ENCODE measurements at places on chromosomes 7 and 10. TPM values are rescaled to one million over a fixed set of nuclear protein-coding genes. Genes with fewer than 3 reads are reported as not detected.
A peak's percentile ranks its signal among the peaks of the same experiment; 100 is the strongest.

DNA sequence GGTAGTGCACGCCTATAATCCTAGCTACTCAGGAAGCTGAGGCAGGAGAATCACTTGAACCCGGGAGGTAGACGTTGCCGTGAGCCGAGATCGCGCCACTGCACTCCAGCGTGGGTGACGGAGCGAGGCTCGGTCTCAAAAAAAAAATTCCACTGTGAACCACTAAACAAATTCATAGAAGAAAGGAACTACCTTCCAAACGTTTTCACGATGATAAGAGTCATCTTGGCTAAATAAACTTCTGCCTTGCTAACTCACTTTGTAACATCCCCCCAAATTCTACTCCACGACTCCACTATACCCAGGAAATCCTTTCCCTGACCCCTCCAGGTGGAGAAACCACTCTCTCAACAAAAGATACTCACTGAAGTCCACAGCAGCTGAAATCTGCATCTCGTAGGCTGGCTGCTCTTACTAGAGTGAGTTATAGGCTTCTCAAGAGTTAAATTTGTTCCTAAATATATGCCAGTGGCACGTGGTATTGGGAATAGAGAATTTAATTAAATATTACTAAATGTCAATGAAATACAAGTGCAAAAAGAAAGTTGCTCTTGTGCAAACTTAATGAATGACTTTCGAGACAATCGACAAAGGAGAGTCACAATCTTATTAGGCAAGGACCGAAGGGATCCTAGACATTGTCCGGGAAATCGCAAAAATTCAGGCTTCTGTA lies 1.6 kb upstream of the GTF2I start:
- no peak for DNase-seq

- no peak for DNase-seq
Observed at GRCh38 chr10:70494536-70494935, 16.0 kb downstream of the PALD1 start.

- no peak for DNase-seq
Observed at GRCh38 chr10:92667078-92667477, 22.7 kb upstream of the HHEX start.

Gene SRI
- total RNA-seq, result 176 TPM

DNA sequence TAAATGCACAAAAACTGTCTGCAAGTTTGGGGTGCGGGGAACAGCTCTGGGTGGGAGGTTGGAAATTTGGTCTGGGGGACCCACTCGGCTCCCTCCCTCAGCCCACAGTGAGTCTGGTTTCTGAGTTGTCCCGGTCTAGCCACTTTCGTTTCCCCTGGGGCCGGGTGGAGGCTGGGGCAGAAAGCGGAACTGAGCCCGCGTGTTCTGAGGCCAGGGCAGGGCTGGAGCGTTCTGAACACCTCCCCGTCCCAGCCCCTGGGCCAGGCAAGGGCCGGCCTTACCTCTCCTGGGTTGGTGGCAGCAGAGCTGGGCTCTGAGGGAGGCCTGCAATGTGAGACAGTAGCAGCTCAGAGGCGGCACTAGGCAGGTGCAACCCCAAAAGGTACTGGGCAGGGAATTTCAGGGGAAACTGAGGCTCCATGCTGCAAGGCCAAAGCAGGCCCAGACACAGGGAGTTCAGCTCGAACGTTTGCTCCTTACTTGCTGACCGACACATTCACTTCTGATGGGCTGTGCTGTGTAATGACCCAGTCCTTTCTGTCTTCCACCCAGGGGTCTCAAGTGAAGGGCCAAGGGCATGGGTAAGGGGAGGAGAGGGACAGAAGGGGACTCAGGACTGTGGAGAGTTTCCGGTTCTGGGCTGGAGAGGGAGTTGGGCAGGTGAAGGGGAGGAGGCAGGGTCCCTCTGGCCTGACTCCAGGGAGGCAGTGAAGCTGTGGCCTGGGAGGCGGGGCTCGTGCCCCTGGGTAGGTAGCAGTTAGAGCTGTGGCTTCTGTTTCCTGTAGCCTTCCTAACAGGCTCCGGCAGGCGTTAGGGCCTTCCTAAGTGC lies 3.0 kb downstream of the IRF5 start:
- no peak for DNase-seq

DNA sequence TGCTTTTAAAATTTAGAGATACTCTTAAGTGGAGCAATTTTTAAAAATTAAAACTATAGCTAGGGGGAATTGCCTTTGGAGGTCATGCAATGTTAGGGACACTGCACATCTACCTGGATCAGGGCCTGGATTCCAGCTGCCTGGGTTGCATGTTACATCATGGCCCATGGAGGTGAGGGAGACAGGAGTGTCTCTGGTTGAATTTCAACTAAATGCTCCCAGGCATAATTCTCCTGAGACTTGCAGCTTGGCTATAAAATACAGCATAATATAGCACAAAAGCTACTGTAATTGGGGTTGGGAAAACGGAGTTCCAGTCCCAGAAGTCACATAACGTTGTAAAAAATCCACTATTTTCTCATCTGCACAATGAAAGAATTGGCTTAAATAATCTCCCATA lies 782.5 kb downstream of the LRMDA start:
- DNase-seq, result no peak

- DNase-seq, result no peak
Observed at GRCh38 chr10:110485541-110485940, 12.2 kb upstream of the DUSP5 start.

DNA sequence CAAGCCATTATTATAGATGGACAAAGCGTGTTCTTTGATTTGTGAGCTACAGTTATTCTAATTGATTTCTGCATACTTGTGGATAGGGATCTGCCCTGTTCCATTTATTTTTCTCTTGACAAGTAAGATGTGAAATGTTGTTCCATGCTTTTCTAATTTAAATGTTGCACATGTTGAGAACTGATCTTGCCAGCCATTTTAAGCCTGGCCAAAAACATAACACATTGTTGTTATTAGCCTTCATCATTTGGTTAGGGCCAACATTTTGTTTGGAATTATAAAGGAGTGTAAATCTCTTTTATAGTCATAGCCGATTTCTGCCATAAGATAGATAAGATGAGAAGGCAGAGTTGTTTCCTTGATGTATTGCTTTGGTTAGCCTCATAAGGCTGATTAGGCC lies 117.0 kb downstream of the WNT2 start:
- no peak for DNase-seq

GRCh38 chr10:116477986-116478664 lies 50.5 kb downstream of the PNLIPRP3 start:
- no peak for DNase-seq

- DNase-seq, result no peak
Observed at GRCh38 chr10:132176623-132177500, 9.9 kb upstream of the DPYSL4 start.

DNA sequence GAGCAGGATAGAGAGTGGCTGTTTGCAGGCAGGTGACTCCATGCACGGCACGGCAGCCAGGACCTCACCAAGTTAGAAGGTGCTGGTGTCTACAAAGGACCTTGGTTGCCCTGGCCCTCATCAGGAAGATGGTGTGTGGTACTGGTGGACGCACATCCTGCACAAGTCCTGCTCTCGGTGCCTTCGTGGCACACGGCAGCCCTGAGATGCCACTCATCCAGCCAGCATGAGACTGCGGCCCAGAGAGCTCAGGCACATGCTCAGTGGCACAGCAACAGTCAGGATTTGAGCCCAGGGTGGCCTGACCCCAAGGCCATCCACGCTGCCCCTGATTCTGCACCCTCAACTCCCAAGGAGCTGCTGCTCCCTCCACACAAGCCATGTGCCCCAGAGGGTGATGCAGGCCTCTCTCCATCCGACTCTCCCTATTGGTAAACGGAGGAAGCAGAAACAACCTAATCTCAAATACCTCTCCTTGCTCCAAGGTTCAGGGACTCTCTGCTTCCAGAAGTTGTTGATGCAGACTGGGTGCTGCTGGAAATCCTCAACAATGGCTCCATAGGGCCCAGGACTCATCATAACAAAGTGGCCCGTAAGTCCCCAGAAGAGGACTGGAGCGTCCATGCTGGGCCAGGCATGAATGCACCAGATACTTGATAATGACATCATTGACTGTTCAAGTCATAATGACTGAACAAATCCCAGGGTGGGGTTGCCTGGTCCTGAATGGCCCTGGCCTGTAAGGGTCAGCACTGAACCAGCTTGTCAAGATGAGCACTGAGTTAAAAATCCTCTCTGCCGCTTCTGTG lies 93.6 kb downstream of the ARHGAP22 start:
- no peak for DNase-seq

Gene ACTL6B
- total RNA-seq, result not detected

GRCh38 chr10:113287592-113287991 lies 265.3 kb upstream of the HABP2 start:
- DNase-seq, result no peak

Gene ARMC3
- total RNA-seq, result not detected

Gene STAG3
- total RNA-seq, result 2.5 TPM

Gene PHKG1
- 0.39 TPM for total RNA-seq

DNA sequence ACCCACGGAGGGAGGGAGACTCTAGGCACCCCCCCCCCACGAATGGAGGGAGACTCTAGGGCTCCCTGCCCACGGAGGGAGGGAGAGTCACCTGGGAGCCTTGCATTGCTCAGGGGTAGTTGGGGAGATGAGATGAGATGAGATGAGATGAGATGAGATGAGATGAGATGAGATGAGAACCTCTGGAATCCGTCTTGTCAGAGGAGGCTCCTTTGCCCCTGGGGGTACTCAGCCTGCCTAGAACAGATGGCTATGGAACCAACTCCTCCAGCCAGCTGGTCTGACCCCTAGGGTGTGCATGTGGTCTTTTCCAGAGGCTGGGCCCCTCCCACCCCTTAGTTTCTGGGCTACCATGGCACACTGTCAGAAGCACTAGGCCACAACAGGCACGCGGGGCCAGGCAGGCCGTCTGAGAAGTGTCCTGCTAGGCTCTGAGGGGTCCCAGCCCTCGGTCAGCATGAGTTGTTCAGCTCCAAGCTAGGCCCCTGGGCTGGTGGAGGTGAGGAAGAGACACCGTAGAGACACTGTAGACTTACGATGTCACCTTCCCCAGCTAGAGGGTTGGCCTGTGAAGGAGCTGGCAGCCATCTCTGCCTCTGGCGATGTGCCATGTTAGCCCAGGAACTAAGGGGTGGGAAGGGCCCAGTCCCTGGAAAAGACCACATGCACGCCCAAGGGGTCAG lies 8.8 kb downstream of the TSPAN15 start:
- no peak for DNase-seq

GRCh38 chr10:33233221-33233620 lies 101.2 kb downstream of the NRP1 start:
- no peak for DNase-seq

Gene ADRA2A
- 0.10 TPM for total RNA-seq

DNA sequence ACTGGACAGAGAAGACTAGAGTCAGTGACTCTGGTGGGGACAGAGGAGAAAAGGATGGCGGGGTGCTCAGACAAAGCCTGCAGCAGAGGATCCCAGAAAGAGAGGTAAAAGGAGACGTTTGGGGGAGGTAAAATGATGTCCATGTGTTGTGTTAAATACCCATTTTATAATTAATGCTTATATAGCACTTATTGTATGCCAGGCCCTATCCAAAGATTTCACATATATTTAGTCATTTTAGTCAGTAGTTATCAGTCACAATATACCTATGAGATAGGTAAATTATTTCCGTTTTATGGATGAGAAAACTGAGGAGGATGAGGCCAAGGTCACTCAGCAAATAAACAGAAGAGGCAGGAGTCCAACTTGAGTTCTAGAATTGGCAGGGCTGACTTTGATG lies 144.6 kb upstream of the SEMA3E start:
- DNase-seq, result no peak

DNA sequence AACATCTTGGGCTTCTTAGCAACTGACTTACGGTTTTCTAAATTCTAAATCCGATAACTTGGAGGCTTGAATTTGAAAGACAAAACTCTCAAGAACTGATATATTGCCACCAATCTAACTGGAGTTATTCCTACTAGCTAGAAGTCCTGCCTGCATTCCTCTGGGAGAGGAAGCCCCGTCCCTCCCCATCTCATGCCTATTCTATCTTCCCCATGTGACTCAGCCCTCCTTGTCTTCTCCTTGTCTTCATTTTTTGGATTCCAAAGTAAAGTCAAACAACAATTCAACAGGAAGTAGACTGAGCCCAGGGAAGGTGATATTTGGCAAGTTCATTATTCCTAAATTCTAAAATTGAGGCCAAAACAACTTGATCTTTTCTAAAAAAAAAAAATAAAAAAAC lies 587.7 kb downstream of the KCNMA1 start:
- DNase-seq, result no peak

Gene IQUB
- 0.39 TPM for total RNA-seq

Gene SORBS1
- total RNA-seq, result 2.1 TPM

- DNase-seq, result no peak
Observed at GRCh38 chr10:21141946-21142492, 244.9 kb upstream of the NEBL start.

- peak; percentile 63 for DNase-seq
Observed at GRCh38 chr7:85529831-85530230, 343.0 kb upstream of the SEMA3D start.

- no peak for DNase-seq
Observed at GRCh38 chr7:103718482-103719061, 270.9 kb downstream of the RELN start.

Gene TMEM130
- total RNA-seq, result 0.12 TPM

DNA sequence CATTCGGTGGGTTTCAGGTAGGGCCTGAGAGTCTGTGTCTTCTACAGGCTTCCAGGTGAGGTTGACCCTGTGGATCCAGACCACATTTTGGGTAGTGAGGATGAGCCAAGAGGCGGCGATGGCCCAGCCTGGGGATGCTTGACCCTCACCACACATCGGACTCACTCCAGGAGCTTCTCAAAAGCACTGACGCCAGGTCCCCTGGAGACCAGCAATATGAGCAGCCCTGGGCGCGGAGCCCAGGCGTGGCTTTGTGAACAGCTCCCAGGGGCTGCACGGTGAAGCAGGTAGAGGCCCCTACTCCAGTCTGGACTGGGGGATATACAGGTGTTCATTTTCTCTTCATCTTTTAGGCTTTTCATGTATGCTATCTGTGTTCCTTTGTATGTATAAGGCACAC lies 139.7 kb upstream of the PCBD1 start:
- DNase-seq, result no peak

DNA sequence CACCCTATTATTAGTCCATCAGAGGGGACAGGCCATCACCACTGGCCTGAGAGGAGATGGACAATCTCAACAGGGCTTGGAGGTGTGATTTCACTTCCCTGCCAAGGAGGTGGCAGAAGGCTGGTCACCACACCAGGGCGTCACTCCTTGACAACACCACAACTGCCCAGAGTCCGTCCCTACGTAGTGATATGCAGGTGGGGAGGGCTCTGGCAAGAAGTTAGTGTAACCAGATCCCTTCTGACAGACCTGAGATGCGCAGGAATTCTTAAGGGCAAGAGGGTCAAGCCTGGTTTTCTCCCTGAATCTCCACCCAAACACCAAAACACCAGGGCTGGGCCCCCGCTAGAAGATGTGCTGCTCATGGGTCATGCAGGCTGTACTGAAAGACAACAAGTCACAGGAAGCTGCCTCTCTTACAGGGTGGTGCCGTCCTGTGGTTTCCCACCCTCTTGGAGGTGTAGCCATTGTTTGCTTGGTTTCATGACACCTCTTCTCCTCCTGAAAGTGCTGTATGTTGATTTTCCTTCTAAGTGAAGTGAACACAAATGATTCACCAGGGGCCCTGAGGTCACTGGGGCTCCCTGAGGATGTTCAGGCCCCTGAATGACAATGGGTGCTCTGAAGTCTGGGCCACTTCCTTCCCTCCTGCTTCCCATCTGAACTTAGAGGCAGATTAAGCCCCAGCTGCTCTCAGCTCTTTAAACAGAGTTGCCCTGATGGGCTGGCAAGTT lies 27.1 kb downstream of the ATXN7L1 start:
- DNase-seq, result peak; percentile 63

All from RPMI7951 (cell line).